ENCODE measurements at places on chromosomes 1 and 21.

GRCh38 chr1:169588785-169589485 lies 2.7 kb upstream of the F5 start:
- no peak for DNase-seq

DNA sequence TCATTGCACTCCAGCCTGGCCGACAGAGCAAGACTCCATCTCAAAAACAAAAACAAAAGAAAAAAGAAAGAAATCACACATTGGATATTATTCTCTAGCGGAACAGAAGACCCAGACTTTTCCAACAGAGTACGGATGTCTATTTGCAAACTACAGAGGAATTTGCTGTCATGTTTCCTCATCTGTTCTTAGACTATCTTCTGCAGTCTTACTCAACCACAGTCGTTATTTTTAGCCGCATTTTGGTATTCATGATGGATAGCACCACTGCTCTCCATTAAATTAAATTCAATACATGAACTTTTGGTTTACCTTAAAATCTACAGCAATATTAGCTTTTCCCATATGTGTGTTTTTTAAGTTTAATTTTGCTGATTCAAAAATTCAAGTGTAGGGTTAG lies 14.2 kb upstream of the HEATR1 start:
- DNase-seq: no peak

DNA sequence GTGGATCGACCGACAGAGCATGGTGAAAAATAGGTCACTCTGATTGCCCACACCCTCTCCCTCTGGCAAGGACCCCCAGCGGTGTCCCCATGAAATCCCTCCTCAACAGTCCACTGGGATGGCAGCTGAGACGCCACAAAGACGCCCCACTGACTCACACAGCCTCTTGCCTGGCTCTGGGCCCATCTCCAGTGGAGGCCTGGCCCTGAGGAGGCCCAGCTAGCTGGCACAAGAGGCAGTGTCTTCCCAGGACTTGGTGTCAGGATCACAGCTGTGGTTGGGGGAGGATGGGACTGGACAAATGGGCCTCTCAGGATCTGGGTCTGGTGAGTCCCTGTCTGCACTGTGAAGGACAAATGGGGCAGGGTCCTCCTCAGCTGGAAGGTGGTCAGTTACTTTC lies 4.6 kb downstream of the ALX3 start:
- no peak for DNase-seq

DNA sequence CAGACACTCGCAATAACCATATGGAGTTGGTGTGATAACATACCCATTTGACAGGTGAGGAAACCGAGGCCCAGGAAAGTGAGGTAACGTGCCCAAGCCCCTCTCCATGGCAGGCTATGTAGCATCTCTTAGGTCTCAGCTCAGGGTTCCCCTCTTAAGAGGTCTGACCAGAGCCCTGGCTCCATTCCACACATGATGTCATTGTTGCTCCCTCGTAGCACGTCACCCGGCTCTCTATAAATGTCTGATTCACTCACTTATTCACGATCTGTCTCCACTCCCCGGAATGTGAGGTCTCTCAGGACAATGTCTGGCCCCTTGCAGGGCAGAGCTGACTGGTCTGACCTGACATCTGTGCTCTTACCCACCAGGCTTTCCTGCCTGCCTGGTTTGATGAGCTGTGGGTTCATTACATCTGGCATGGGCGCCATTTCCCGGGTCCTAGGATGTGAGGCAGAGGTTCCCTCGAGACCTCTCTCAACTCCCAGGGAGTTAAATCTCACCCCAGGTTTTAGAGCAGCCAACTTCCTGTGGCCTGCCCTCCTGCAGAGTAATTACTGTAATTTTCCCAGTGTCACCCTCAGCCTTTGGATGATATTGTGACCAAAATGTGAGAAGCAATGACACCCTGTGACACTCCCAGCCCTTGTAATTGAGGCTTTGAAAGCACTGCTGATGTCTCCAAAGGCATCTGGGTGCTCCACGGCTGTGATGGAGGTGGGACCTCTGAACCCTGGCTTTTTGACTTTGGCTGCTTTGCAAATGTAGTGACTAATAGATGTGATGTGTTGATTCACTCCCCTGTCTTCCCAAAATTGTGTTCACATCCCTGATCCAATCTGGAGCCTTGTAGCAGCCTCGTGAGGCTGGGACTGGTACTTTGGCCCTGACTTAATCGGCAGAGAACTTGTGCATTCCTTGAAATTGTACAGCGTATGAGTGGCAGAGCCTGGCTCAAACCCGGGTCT lies 10.6 kb downstream of the ACTL8 start:
- DNase-seq: no peak

DNA sequence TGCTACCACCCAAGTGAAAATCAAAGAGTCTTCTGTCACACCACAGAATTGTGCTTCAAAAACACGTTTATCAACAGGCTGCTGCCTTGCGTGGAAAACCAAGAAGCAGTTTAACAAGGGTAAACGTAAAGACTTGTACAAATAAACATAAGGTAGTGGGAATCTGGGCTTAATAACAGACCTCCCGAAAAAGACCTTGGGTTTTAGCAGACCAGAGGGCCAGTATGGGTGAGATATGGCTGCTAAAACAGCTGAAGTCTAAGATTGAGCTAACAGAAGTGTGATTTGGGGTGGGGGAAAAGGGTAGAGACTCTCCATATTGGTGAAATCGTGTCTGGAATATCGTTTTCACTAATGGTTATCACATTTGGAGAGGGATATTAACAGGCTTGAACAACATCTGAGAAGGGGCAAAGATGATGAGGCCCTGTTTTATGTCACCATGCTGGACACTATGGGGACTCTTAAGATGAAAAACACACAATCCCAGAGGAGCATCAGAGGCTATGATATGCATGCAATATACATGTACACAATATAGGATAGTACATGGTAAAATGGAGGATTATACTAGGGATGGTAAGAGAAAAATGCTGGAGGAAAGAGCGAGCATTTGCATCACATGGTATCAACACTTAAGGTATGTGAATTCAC lies 1.4 kb downstream of the MOV10 start:
- DNase-seq: no peak

GRCh38 chr1:181134543-181135436 lies 46.3 kb downstream of the IER5 start:
- DNase-seq: no peak

DNA sequence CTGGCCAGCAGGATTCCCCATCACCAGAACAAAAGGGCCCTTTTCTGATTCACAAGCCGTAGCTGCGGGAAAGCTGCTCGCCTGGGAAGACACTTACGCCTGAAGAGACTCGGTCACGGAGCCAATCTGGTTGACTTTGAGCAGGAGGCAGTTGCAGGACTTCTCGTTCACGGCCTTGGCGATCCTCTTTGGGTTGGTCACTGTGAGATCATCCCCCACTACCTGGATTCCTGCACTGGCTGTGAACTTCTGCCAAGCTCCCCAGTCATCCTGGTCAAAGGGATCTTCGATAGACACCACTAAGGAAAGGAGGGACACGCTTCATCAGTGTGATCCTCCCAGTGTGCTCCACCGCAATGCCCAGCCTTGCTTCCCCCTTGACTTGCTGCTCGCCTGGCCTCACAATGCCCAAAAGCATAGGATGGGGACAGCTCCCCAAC lies 14.7 kb downstream of the ENO1 start:
- no peak for DNase-seq

DNA sequence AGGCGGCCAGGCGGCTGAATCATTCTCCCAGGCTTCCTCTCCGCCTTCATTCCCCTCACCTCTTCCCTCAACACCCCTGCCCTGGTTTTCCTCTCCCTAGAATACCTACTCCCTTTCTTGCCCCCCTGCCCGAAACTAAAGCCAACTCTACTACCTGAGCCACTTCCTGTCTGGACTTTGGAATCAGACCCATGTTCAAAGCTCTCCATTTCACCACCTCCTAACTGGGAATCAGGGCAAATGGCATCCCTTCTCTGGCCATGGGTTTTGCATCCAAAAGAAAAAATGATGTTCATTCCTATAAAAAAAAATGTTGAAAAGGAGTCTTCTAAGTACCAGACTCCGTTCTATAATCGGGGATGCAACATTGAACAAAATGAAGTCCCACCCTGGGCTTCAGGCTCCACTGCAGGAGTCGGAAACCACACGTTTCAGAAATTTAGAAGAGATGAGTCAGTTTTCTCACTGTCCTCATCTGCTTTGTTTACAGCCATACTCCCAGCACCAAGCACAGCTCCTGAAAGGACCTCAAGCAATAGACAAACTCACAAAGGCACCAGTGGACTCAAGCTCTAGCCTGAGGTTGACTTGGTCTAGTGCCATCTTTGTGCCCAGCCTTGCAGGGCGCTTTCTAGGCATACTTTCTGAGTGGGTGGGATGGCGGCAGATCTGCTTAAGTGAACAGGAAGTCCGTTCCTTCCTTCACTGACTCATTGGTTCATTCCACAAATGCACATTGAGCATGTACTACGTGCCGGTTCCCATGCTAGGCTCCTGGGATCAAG lies 176.2 kb downstream of the IGSF21 start:
- DNase-seq: no peak

GRCh38 chr21:45945066-45945867 lies 36.3 kb upstream of the COL6A1 start:
- no peak for DNase-seq

GRCh38 chr1:20237646-20238045 lies 51.3 kb upstream of the PLA2G2C start:
- no peak for DNase-seq

- no peak for DNase-seq
Observed at GRCh38 chr21:34971656-34972055, 77.4 kb downstream of the RUNX1 start.

GRCh38 chr1:96522927-96523326 lies 198.7 kb upstream of the PTBP2 start:
- DNase-seq: no peak

DNA sequence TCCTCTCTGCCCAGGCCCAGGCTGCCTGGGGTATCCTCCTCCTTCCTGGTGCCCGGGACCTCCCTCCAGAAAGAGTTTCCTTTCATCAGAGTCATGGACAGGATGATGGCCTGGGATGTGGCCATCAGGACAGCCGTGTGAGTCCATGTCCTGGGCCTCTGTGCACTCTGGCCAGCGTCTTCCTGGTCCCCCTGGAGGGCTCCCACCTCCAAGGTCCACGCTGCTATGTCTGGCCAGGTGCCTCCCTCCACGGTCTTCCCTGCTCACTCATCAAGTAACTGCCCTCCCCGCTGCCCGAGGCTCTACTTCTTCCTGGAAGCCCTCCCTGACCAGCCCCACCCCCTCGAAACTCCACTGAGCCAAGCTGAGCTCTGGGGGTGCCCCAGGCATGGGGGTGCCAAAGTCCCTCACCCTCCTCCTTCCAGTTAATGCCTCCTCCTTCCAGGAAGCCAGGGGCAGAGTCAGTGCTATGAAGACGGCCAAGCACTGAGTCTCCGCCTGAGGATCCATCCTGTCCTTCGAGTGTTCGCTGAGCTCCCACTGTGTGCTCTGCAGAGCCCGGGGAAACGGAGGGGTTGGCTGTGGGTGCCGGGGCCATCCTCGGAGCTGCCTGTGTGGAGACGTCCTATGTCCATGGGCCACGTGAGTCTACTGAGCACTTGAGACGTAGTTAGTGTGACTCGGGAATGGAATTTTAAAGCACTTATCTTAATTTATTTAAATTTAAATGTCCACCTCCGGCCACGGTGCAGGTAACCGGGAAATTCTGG lies 28.5 kb upstream of the TTC34 start:
- DNase-seq: no peak

All from stimulated activated CD4-positive, alpha-beta T cell treated with anti-CD3 and anti-CD28 coated beads, TNF-alpha, amount 100 ng/mL, for 1 hour (primary cell).